Right lung (tissue), 10 donors: ENCODE measurements at places on chromosomes 7 and 10. TPM values are rescaled to one million over a fixed set of nuclear protein-coding genes. Genes with fewer than 3 reads are reported as not detected.

DNA sequence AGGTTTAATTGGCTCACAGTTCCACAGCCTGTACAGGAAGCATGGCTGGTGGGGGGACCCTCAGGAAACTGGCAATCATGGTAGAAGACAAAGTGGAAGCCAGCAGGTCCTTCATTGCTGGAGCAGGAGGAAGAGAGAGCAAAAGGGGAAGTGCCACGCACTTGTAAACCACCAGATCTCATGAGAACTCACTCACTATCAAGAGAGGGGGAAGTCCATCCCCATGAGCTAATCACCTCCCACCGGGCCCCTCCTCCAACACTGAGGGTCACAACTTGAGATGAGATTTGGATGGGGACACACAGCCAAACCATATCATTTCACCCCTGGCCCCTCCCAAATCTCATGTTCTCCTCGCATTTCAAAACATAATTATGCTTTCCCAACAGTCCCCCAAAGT is 171.9 kb upstream of the CACNA2D1 start:
- DNase-seq, result no peak

GRCh38 chr10:132975831-132976682 is 33.7 kb upstream of the CFAP46 start:
- no peak for DNase-seq

The FRMPD2 gene
- 2.5 TPM for polyA plus RNA-seq

DNA sequence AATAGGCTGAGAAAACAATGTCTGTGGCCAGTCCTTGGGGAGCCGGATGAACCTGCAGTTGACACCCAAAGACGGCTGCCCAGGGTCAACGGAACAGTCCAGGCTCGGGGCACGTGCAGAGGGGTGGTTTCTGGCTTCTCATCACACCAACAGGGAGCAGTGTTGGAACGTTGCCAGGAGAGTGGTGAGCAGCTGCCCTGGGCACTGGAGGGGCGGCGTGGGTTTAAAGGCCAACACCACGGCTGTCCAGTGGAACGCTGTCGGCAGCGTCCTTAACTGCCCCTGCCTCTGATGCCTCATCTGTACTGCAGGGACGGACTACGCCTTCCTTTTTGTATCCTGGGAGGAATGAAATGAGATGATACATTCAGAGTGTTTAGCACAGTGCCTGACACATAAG is 19.8 kb downstream of the JCAD start:
- no peak for DNase-seq

The PALD1 gene
- 20.7 TPM for polyA plus RNA-seq

The IGF2BP3 gene
- 69.8 TPM for polyA plus RNA-seq

DNA sequence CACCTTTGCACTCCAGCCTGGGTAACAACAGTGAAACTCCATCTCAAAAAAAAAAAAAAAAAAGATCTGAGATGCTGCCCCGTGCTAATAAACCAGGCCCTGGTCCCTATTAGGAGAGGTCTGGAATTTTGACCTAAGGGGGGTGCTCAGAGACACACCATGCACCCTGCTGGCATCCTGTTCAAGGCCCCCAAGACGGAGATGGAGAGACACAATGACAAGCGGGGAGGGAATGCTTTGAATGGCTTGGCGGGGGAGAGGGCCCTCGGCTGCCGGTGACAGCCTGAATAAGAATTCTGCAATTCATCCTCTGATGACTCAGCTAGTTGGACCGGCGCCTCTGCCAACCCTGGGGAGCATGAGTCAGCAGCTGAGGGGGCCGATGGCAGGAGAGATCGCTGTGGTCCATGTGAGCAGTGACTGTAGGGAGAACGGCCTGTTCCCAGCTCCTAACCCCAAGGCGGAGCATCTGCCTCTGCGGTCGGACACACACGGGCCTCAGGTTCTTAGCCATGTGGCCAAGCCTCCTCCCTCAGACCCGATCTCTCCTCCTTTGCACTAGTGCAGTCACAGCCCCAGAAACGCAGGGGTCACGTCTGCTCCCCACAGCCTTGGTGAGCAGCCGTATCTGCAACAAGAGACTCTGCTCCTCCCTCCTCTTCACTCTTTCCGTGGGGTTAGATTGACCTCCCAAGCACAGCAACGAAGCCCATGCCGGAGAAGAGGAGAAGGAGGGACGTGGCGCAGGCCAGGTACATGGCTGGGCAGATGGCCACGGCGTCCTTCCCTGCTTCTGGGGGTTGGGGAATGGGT is 14.9 kb downstream of the TRIM56 start:
- DNase-seq, result peak; percentile 40
